T-helper 9 cell (primary cell): ENCODE measurements at places on chromosomes 5 and 9.

DNA sequence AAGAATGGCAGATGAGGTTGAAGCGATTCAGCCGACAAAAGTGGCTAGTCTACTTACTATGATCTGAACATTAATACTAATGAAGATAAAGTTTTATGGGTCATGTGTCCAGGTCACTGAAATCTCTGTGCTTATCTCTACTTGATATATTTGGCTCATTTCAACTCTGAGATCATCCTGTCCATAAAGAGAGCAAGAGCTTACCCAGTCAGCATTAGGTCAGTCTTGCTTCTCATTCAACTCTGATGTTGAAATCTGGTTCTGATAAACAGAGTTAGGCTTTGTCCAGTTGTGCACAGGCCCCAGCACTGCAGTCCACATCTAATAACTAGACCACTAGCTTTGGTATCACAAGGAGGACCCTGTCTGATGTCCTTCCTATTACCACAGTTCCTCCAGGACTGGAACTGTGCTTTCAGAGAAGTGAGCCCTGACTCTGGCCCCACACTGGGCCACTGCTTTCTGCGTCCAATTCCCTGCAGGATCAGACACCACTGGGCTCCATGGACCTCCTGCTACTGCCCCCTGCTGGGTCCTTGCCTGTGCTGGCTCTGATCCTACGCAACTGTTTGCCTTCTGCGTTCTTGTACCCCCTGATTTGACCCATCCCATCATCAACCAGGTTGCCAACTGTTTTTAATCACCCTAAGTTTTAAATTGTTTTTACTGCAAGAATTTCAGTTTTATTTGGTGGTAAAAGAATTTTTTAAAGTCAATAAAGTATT lies 23.7 kb upstream of the FAM120A start:
- DNase-seq = no peak

- DNase-seq = no peak
These were observed 4.8 kb downstream of the NR2F1 start for GRCh38 chr5:93587597-93588351.

GRCh38 chr5:138647794-138648410 lies 72.7 kb upstream of the HSPA9 start:
- no peak for DNase-seq

GRCh38 chr9:127884427-127884911 lies 7.0 kb upstream of the AK1 start:
- DNase-seq = no peak

GRCh38 chr5:139762615-139763170 lies 32.9 kb upstream of the PSD2 start:
- DNase-seq = no peak

GRCh38 chr9:127132375-127132774 lies 9.9 kb upstream of the ANGPTL2 start:
- DNase-seq = no peak

DNA sequence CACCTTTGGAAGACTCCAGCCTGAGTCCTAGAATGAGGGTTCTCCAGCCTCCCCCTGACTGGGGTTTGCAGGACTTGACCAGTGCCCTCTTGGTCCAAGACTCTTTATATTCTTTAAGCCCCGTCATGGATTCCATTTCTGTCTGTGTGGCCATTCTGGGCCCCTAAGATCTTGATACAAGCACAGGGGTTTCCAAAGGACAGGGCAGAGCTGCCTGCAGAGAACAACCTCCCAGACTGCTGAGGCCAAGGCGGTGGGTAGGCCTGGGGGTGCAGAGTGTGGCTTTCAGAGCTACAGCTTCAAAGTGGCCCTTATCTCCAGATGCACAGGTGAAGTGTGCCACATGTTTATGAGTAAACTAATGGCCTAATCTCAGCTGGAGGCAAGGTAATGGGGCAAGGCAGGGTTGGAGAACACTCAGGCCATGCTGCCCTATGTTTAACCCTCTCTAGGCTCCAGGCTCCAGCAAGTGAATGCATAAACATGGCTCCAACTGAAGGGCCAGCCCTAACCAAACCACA lies 32.1 kb downstream of the FOXI1 start:
- DNase-seq = no peak

GRCh38 chr9:117073539-117074341 lies 341.1 kb downstream of the ASTN2 start:
- DNase-seq = no peak

DNA sequence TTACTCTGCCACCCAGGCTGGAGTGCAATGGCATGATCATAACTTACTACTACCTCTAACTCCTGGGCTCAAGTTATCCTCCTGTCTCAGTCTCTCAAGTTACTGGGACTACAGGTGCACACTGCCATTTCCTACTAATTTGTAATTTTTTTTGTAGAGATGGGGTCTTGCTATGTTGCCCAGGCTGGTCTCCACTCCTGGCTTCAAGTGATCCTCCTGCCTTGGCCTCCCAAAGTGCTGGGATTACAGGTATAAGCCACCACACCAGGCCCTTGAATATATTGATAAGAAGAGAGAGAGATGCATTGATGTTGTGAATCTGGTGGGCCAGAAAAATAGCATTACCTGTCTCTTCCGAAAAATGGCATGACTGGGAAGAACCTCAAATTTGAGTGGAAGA lies 21.0 kb upstream of the RCL1 start:
- DNase-seq = no peak

DNA sequence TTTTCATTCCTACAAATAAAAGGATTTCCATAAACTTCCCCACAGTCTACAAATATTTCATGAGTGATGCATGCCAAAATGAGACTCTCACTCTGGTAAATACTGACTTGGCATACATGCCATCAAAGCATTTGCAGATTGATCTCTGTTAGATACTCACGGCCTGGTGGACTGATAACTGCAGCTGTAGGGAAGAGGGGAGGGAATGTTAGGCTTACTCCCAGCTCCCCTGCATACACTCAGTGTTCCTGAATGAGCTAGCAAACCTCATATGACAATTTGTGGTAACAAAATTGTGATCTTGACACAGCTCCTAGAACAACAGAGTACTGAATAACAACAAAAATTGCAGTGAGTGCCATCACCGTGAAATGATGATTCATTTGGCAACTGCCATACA lies 435.3 kb downstream of the NR2F1-AS1 start:
- no peak for DNase-seq

- no peak for DNase-seq
These were observed 92.4 kb downstream of the UNC13B start for GRCh38 chr9:35254237-35254636.

DNA sequence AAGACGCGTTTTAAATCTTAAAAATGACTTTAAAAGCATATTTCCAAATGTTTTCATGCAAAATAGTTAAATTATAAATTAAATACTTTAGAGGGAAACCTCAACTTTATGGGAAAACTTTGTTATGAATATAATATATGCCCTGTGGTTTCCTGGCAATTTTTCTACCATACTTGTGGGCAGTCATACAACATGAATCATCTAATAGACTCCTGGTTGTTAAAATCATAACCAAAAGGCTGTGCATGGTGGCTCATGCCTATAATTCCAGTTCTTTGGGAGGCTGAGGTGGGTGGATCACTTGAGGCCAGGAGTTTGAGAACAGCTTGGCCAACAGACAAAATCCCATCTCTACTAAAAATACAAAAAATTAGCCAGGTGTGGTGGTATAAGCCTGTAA lies 18.2 kb downstream of the ATP10B start:
- no peak for DNase-seq

GRCh38 chr9:89383030-89383720 lies 64.9 kb downstream of the SECISBP2 start:
- DNase-seq = no peak

- DNase-seq = no peak
These were observed 241.6 kb downstream of the ARHGEF28 start for GRCh38 chr5:73867345-73868335.

DNA sequence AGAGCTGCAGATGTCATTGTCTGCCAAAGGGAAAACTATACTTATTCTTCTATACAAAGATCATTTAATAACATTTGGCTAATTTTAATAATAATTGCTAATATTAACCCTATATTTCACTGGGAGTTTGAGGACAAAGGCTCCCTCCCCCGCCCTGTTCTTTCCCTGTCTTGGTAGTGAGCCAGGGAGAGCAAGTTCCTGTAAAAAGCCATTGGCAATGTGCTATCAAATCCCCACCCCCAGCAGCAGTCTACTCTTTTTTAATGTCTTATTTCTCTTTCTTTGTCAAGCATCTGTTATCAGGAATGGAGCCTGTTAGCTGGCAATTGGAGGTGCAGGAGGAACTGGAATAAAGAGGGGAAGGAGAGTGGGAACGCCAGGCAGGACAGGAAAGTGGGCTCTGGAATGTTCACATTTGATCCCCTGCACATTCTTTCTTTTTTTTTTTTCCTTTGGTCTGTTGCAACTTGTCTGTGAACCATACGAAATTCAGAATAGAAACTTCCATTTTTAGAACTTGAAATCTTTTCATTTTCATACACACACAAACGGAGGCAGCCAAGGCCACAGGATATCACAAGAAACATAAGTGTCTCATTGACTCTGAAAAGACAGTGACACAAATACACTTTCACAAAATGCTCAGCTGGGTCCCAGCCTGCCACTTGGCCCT lies 664.8 kb upstream of the ZNF608 start:
- DNase-seq = no peak

DNA sequence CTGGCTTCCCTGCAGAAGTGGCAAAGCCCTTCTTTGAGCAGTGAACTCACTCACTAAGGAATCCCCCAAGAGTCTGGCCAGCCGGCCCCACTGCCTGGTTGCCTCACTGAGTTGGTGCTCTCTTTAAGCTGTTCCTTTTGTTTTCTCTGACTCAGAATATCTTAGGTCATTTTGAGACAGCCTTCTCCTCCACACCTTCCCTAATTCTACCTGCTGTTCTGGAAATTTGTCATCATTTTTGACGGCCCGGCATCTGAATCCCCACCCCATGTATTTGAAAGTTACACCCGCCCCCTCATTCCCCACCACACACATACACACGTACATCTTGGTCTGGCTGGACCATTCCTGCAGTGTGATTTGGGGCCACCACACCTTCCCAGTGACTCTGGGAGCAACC lies 41.8 kb downstream of the FGF1 start:
- DNase-seq = no peak

- no peak for DNase-seq
These were observed 5.5 kb downstream of the ANXA2R start for GRCh38 chr5:43034591-43034968.

DNA sequence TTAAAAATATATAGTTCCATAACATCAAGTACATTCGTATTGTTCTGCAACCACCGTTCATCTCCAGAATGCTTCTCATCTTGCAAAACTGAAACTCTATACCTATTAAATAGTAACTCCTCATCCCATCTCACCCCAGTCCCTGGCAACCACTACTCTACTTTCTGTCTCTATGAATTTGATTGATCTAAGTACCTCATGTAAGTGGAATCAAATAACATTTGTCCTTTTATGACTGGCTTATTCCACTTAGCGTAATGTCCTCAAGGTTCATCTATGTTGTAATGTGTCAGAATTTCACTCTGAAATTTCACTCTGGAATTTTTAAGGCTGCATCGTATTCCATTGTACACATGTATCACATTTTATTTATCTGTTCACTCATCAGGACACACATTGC lies 132.1 kb upstream of the RUSC2 start:
- DNase-seq = no peak

GRCh38 chr5:43049236-43049635 lies 9.1 kb upstream of the ANXA2R start:
- DNase-seq = no peak

- no peak for DNase-seq
These were observed 10.0 kb upstream of the PSAT1 start for GRCh38 chr9:78286946-78287388.

- no peak for DNase-seq
These were observed 69.4 kb downstream of the PPIC start for GRCh38 chr5:122967085-122967484.
